Mucosa of descending colon (tissue), 3 donors: ENCODE measurements at places on chromosomes 1 and 21.

DNA sequence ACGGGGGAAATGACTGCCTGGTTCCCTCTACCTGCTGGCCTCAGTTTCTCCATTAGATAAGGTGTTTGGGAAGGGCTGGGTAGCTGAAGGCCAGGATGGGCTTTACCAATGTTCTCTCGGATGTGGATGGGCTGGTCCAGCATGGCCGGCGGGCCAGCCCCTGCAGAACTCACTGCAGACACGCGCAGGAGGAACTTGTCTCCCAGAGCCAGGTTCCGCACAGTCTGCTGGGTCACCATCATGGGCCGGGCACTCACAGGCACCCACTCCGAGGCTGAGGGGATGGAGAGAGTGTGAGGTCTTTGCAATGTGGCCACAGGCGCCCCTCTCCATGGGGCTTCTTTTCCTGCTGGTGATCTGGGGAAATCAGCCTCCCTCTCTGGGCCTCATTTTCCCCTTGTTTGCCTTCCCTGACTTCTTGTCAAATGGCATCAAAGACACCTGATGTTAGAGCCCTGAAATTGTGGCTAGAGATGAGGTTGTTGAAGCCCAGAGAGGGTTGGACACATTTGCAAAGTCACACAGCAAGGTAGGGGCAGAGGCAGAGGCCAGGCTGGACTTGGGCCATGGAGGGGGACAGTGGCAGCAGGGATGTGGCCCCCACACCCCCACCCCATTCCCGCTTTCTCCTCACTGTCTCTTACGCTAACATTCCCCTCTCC lies 1.2 kb downstream of the MYBPH start:
- DNase-seq: no peak

- DNase-seq: no peak
Measured at GRCh38 chr1:211420845-211421454, 71.0 kb downstream of the RD3 start.

DNA sequence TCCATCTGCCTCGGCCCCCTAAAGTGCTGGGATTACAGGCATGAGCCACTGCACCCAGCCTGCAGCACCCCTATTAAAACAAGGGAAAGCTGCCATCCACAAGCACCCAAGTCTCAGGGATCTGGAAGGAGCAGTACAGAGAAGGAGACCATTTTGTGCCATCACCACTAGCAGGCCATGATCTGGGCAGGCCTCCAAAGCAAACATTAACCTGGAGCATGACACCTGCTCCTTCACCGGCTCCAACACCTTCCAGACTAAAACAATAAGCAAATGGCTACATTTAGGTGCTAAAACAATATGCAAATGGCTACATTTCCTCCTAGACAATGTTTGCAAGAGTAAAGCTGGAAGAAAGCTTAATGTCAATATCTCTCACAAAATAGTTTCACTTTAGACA lies 16.7 kb downstream of the MEAF6 start:
- peak; percentile 90 for DNase-seq

DNA sequence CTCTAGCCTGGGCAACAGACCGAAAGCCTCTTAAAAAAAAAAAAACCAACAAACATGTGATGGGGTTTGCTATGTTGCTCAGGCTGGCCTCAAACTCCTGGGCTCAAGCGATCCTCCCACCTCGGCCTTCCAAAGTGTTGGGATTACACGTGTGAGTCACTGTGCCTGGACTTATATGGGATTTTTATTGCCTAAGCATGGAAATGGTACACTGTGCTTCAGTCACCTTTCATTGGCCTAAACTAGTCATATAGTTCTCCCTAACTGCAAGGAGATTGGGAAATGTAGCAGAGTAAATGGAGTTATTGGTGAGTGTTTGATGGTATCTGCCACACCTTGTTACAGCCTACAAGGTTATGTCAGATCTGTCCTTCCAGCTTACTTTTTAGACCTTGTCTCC lies 17.2 kb upstream of the MEF2D start:
- DNase-seq: no peak

GRCh38 chr1:192108161-192108560 lies 50.1 kb upstream of the RGS18 start:
- DNase-seq: no peak

GRCh38 chr1:240198376-240198775 lies 106.7 kb downstream of the FMN2 start:
- no peak for DNase-seq

DNA sequence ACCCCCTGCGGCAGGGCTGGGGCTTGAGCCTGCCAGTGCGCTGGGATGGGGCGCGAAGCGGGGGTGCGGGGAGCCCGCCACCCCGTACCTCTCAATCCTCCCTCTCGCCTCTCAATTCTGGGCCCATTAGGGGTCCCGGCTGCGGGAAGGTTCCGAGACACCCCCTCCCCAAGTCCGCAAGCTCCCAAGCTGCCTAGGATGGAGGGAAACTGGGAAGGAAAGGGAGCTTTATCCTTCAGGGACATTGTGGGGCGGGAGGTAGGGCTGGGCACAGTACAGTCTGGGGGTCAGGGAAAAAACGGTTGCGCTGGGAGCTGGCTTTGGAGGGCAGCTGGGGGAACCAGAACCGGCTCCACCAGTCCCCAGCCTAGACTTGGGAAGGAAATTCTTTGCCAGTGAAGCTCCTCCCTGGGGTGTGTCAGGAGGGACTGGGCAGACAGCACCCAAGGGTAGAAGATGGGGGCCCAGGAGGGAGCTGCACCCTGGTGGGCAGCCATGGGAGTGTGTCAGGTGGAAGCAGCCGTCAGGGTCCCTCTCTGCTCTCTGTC lies 904 bp downstream of the GJB3 start:
- DNase-seq: peak; percentile 76

DNA sequence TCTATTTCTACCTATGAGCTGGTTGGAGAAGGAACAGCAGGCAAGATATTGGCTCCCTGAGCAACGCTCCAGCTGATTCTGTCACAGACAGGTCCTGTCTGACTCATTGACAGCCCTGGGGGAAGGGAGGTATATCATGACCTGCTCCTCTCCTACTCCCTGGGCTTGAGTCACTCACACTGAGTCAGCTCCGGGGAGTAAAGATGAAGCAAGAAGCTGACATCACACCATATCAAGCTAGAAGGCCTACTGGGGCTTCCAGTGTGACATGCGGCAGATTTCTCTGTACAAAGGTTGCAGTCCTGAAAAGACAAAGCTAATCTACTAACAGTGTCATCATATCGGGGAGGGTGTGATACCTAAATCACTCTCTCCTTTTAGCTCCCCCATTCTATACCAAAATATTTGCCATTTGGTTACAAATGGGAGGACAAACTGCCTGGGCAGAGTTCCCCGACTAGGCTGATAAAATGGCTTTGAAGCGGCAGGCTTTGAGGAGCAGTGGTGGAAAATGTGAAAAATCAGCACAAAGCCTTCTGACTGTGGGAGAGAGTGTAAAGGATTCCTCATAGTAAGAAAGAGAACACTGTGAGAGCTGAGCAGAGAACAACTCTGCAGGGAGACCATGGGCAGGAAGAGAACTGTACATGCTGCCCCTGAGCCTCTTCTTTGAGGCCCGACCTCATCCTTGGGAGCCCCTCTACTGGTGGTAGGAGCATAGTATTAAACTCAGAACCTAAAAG lies 15.5 kb downstream of the PI4KB start:
- DNase-seq: no peak

- DNase-seq: no peak
Measured at GRCh38 chr1:246279402-246279801, 227.7 kb downstream of the SMYD3 start.

- no peak for DNase-seq
Measured at GRCh38 chr1:14561014-14561693, 37.3 kb upstream of the KAZN start.

DNA sequence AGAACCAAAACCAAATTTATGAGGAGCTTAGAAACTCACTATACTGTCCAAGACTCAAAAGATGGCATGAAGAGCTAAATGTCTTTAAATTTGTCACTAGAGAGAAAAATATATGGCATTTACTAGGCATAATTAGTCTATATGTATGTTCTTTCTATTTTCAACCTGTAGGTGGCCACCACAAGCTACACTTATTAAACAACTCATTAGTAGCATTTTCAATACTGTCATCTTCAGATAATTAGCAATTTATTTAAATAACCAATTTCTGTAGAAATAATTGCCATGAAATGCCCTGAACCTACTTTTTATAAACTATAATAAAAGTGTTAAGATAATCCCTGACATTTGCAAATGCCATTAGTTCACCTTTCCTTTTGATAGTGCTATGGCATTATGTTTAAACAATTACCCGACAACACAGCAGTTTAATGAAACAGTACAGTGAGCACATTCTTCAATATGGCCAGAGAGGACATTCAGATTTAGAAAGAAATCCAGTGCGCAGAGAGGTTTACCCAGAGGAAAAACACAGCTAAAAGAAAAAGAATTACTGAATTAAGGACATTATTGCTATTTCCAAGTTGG lies 522.5 kb downstream of the PTBP2 start:
- no peak for DNase-seq

- no peak for DNase-seq
Measured at GRCh38 chr1:231731268-231731667, 104.7 kb downstream of the DISC1 start.

- DNase-seq: no peak
Measured at GRCh38 chr1:60510162-60510561, 436.6 kb upstream of the C1orf87 start.

DNA sequence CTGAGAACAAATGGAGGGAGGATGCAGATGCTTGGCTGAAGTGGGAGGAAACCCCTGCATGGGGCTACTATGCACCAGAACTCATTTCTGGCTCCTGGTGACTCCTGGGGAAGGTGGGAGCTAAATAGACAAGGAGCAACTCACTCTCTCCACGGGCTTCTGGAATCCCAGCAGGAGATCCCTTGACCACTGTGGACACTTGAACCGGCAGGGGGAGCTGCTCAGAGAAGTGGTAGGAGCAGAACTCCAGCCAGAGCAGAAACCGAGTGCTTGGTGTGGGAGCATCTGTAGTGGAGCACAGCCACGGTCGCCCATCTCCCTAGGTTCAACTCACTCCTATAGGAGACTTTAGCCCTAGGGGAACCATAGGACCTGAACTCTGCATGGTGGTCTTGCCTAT lies 205.6 kb upstream of the GJB5 start:
- peak; percentile 52 for DNase-seq

DNA sequence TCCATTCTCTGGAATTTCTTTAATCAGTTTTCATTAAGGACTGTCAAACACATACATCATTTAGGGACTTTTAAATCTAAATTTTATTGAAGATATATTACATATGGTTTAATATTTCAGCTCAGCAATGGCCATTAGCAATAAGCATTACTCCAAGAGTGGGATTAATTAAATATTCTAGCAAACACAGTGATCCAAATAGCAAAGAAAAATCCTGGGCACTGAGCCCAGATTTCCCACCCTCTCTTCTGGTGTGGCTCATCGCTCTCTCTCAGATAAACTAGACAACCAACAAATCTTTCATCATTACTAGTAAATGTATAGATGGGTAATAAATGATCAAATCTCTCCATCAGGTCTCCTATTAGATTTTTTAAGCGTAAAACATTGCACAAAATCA lies 53.5 kb upstream of the FOXD3 start:
- no peak for DNase-seq

GRCh38 chr1:33182401-33182841 lies 578 bp upstream of the TRIM62 start:
- peak; percentile 40 for DNase-seq

DNA sequence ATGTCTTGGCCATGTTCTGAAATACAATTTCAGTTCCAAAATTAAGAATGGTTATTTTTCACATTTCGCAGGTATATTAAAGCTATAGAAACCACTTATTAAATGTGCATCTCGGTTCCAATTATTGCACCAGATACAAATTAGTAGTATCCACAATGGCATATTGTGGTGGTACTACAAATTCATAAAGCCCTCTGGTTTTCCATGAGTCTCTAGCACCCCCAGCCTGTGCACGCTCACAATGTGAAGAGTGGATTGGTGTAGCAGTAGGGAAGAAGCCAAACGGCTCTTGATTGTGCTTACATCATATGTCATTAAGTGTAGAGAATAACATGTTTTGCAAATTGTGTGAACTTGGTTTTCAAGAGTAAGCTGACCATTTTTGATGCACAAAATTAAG lies 1.9 kb upstream of the BRINP3 start:
- peak; percentile 51 for DNase-seq

DNA sequence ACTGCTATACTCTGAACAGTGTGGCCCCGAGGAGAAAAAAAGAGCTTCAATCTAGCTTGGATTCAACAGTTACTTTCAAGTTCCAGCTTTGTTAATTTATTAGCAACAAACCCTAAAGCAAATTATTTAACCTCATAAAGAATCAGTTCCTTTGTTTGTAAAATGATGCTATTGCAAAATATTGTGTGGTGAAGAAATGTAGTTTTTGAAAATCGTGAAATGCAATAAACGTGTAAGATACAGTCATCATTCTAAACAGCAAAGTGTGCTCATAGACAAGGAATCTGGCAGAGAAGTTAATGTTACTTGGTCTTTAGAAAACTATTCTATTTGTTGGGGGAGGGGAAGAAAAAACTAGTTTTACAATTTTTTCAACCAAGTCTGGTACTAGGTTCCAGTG lies 297.6 kb upstream of the ADGRL4 start:
- no peak for DNase-seq

DNA sequence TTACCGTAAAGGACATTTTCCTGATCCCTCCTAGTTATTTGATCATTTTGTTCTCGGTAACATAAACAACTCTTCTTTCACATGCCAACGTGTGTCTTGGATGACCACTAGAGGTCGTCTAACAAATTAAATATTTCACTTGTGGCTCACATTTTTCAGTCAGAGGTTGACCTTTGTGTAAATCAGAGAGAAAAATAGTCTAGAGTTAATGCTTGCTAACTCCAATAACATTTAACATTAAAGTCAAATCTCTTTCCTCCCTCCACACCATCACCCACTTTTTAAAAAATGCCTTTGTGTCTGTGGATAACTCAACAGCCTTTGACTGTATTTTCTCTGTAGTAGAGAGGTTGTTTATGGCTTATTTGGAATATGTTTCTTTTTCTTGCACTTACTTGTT lies 220.5 kb upstream of the B3GALT2 start:
- DNase-seq: no peak

DNA sequence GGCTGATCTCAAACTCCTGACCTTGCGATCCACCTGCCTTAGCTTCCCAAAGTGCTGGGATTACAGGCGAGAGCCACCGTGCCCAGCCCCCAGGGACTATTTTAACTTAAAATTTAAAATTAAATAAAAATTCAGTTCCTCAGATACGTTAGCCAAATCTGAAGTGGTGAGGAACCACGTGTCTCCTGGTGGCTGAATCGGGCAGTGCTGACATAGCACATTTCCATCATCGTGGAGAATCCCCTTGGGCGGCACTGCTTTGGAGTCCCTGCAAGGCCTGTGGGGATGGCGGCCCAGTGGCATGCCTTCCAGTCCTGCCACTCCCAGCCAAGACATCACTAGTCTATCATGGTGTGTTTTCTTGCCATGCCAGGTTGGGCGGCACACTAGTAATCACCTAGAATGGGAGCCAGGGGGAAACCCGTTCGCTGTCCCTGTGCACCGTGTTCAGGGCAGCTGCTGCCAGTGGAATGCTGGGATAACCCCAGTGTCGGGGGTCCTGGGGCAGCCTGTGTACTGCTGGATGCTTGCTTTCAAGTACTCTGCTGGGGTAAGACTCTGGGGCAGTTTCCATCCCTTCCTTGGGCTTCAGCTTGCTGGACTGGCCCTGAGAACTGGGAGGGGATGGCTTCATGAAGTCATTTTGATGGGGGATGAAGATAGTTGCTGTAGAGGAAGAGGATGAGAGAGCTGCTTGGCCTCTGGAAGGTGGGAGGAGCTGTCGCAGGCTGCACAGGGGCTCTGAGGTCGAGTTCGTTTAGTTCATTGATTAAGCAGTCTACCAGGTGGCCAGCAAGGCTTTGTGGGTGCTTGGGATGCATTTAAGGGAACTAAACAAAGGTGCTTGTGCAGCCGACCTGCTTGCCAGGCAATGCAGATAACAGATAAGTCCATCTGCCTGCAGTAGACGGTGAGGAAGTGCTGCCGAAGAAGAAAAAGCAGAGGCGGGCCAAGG lies 4.6 kb downstream of the ZBTB48 start:
- no peak for DNase-seq
